ENCODE measurements at places on chromosomes 7 and 10.

GRCh38 chr7:139032473-139032872, 3.4 kb downstream of the ZC3HAV1L start:
- DNase-seq: no peak

- no peak for DNase-seq
Observed at GRCh38 chr10:56296618-56297017, 64.4 kb downstream of the ZWINT start.

DNA sequence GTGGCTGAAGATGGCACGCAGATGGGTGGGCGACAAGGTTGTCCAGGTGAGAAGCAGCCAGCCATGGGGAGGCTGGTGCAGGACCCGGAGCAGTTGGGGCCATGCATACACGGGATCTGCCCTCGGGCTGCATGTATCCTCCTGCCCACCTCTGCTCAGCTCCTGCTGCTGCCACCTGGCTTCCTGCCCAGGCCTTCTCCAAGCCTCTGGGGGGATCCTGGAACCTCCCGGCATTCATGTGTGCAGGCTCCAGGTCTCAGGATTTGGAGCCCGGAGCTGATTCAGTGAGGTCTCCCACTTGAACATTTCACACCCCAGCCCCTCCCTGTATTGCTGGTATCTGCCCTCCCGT, 27.0 kb downstream of the PDGFA start:
- DNase-seq: no peak

DNA sequence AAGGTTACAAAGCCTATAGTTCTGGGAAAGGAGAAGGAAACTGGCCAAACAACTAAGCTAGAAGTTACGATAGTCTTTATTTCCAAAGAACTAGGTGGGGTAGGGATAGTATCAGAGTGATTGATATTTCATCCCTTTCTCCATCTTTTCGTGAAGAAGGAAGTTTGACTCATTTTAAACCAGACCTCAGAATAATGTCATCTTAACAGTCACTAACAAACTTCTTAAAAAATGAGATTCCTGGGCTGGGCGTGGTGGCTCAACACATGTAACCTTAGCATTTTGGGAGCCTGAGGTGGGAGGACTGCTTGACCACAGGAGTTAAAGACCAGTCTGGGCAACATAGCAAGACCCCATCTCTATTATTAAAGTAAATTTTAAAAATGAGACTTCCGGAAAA, 69.4 kb downstream of the ARL4A start:
- no peak for DNase-seq

- no peak for DNase-seq
Observed at GRCh38 chr7:37048674-37049073, 324.4 kb upstream of the AOAH start.

Data from brain (organoid and tissue), 16 donors.